ENCODE measurements at places on chromosomes 6 and 20.

DNA sequence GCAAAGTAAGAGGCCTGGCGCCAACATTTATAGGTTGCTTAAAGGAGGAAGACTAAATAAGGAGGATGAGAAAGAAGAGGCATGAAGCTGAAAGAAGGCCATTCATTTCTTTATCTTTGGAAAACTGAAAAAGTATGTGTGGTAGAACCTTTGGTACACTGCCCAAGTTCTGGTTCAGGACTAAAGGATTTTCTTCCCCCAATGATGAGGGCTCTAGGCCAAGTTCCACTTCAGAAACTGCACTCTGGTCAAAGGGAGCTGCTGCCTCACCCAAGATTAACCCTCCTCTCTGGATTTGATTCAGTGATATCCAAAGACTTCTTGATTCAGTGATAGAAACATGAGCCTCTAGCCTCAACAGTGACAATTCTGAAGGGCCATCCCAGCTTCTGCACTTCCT is 5.0 kb upstream of the KPNA5 start:
- DNase-seq: no peak

GRCh38 chr6:111566222-111566734 is 39.4 kb downstream of the TRAF3IP2 start:
- no peak for DNase-seq

DNA sequence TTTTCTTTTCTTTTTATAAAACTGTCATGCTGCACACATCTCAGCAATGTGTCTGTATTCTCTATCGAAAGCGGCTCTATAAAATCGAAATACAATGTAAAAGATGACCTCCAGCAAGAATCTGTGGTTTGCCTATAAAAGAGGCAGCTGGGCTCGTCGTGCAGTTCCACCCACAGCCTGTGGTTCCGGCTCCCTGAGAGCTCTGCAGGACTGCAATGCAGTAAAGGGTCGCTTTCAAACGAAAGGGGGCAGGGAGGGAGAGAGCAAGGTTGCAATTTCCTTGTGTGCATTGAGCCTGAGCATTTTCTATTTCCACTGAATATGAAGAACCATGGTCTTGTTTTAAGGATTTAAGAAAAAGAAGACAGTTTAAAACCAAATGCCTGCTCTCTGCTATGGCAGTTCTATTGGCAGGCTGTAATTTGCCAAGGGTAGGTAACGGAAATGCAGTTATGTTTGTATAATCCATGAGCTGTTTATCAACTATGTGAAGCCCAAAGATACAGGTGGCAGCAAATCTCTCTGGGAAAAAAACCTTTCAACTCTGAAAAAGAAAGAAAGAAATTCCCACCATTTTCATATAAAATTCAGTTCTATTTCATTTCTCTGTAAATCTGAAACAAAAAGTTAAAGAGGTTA is 236.5 kb downstream of the HACE1 start:
- DNase-seq: no peak

DNA sequence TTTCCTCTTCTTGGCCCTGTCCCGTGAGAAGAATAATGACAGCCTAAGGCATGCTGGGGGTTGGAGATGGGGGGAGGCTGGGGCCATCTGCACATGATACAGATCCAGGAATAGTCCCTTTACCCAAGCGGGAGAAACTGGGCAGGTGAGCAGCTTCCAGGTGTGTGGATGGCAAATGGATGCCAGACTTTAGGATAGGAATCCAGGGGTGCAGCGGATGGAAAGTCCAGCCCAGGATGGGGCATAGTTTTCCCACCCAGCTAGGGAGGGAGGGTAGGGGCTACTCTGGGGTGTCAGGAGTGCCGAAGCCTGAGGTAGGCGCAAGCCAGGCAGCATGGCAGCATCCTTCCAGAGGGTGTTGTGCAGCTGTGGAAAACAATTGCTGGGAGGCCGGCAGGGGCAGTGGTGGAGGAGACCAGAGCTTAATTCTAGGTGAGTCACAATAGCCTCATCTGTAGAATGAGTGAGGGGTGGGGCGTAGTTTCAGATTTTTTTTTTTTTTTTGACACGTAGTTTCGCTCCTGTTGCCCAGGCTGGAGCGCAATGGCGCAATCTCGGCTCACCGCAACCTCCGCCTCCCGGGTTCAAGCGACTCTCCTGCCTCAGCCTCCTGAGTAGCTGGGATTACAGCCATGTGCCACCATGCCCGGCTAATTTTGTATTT is 15.4 kb upstream of the FAM110A start:
- no peak for DNase-seq

DNA sequence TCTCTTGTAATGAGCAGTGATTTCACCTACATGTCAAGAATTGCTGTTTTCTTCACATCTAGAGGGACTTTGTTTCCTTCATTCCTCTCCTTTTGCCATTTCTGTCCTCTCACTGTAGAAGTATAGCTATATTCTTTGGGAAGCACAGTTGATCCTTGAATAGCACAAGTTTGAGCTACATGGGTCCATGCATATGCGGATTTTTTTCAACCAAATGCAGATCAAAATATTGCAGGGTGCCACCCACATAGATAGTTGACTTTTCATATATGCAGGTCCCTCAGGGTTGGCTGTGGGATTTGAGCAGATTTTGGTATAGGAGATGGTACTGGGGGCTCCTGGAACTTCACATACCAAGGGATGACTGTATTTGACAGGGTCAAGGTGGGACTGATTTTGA is 41.1 kb downstream of the BLTP3A start:
- DNase-seq: no peak

GRCh38 chr20:46078954-46079353 is 10.8 kb downstream of the NCOA5 start:
- DNase-seq: no peak

DNA sequence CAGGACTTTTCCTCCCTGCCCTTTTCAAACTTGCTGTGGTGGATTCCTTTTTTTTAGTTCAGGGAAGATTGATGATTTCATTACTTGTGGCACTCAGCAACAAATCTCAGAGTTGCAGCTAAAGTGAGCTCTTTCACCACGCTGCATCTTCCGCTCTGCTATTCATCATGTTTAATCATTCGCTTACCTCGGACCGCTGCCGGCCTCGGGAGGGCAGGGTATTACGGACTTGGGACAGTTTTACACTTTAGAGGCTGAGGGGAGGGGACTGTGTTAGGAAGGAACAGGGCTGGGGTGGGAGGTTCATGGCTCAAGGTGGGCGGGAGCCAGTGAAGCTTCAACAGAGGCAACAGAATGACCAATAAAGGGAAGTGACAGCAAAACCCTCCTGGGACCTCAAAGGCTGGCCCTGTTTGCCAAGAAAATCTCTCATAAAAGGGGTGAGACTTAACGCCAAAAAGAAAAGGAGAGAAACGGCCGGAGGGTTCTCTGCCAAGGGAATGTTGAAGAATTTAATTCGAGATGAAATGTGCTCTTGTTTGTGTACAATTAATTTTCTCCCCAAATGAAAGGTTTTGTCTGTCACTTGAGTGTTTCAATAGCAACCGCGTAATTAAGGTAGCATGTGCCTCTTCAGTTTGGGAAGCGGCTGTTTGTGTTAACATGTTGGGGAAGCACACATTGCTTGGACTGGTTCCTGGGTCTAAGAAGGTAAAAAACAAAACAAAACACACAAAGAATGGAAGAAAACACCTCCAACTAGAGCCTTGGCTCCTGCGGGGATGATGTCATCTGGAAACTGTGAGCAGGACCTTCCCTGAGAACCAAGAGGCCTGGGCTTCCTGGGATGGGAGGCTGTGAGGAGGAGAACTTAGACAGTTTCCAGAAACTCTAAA is 72.5 kb upstream of the SULF2 start:
- no peak for DNase-seq

DNA sequence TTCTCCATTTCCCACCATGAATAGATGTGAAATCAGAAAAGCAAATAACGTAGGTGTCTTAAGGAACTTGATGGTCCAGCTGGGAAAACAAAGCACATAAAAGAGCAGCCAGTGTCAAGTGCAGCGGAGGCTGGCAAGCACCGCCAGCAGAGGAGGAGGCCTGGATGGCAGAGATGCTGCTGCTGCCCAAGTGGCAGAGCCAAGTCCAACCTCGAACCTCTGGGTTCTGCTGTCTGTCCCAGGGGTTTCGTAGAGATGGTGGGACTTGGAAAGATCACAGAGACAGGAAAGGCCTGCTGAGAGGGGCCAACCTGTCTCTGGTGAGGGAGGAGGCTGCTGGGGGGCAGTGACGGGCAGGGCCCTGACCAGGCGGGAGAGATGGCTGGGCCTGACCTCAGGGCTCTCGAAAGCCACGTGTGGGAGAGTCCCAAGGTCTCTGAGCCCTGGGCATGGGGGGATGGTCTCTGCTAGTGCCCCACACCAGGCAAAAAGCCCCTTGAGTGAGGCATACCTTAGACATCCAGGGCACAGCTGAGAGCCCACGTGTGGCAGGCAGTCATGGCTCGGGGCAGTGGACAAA is 77.3 kb downstream of the TCP11 start:
- DNase-seq: no peak

- no peak for DNase-seq
These were observed 33.8 kb downstream of the KIF16B start for GRCh38 chr20:16539280-16540021.
